NCI-H82 (cell line): ENCODE measurements at places on chromosomes 3 and 15.

GRCh38 chr15:32014953-32015352, 15.4 kb upstream of the CHRNA7 start:
- no peak for DNase-seq

DNA sequence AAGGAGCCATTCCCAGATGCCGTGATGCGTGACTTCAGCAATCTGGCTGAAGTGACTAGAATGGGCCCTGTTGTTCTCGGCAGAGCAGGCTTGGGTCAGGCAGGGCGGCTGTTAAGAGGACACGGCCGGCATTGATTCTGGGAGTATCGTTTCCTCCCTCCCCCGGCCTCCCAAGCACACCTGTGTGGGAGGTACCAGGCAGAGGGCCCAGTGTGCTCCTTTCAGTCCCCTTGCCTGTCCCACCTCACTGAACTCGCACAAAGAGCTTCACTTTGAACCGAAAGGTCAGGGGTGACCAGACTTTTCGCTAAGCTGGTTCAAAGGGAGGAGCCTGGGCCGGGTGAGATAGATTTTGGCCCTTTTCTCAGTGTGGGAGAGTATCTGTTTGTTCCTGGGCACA, 92.7 kb downstream of the CEMIP start:
- DNase-seq, result no peak

DNA sequence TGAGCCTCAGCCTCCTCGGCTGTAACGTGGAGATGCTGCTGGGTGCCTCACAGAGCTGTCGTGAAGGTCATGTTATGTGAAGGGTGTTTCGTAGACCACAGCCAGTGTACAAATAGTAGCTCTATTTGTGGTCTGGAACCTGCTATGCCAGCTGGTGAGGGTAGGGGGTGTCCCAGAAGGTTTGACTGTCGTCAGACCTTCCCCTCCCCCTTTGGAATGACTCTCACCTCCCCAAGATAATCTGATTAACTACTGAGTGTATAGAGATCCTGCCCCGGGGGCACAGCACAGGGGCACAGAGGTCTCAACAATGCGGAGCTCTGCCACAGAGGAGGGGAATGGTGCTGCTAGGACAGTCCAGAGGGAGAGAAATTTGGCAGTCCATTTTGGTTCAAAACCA, 20.5 kb downstream of the FGD5 start:
- peak; percentile 89 for DNase-seq

DNA sequence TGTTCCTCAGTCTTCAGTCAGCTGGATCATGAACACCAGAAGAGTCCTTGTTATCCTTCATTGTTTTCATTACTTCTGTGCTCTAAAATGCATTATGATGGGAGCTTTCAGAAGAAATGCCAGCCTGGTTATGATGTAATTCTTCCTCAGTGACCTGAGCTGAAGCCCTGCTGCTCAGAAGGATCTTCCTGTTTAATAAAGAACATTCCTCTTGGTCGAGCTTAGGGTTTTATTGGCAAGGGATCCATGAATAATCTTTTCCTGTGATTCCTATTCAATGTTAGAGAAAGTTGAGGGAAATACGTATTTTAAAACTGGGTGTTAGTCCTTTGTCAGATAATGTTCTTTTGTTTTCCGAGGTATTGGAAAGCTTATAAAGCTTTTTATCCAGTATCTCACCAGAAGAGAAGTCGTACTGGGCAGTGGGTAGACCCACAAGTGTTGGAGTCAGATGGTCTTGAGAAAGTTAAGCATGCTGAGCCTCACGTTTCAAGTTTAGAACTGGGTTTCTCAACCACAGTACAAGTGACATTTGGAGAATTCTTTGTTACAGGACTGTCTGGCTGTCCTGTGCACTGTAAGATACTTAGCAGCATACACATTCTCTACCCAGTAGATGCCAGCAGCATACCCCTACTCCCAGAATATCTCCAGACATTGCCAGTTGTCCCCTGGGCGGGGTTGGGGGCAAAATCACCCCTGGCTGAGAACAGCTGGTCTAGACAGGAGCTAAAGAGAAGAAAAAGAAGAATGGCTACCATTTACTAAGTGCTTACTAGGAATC, 212.3 kb upstream of the BHLHE40 start:
- DNase-seq, result no peak

DNA sequence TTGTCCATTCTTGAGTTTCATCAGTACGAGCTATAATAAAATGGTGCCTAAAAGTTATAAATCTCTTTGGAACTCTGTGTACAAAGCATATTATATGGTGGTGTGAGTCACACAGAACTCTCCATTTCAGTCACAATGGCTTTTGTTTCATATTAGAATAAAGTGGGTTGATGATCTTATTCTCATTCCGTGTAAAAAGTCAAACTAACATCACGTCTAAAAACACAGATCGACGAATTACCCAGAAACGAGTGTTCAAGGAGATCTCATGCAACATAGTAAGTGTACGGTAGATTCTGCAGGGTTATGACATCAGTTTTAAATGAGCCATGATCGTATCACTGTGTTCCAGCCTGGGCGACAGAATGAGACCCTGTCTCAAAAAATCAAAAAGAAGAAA, 122.4 kb downstream of the FOXP1 start:
- DNase-seq, result no peak

DNA sequence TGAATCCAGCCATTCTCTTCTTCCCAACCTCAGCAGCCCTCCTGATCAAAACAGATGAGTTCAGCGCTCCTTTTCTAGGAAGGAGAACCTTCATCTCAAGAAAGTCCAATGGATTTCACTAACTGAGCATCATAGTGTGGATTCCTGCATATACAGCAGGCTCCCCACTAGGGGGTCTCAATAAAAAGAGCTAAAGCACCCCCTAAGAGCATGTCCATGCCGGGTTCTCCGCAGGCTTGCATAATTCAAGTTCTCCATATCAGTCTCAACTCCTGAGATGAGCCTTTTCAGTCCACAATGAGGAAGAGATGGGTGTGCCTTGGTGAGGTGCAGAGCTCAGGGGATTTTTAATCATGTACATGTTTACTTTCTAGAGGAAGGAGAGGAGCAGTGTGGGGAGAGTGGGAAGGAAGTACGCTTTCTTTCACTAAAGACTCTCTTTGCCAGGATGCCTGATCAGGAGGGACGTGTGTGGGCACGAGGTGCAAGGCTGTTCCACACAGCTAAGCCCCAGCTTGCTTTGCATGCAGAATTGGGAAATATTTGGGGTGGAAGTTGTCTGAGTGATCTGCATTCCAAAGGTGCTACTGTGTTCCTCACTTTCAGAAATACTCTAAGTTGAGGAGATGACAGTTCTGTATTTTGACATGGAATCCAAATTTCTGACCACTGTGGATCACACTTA, 563.5 kb downstream of the OCA2 start:
- DNase-seq, result peak; percentile 14

GRCh38 chr3:127275287-127275781, 12.5 kb downstream of the PRR20G start:
- DNase-seq, result no peak

- DNase-seq, result peak; percentile 15
These were observed 368.2 kb downstream of the GABRG3 start for GRCh38 chr15:27339138-27339537.

DNA sequence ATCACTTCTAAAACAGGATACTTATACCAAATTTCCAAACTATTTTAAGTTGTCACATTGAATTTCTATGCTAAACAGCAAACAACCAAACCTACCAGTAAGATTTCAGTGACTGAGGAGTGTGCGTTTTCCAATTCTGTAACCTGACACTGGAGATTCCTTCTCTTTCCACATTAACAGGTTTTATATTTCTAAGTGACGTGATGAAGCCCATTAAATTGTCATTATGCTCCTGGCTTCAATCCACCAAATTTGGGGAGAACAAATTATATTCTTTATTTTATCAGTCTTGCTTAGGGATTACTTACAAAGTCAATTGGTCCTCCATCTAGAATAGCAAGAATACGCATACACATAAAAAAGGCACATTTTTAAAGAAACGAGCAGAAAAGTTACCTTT, 764.8 kb upstream of the NR2F2 start:
- no peak for DNase-seq

- DNase-seq, result peak; percentile 61
These were observed 22.6 kb upstream of the PEX5L start for GRCh38 chr3:180059356-180059755.

DNA sequence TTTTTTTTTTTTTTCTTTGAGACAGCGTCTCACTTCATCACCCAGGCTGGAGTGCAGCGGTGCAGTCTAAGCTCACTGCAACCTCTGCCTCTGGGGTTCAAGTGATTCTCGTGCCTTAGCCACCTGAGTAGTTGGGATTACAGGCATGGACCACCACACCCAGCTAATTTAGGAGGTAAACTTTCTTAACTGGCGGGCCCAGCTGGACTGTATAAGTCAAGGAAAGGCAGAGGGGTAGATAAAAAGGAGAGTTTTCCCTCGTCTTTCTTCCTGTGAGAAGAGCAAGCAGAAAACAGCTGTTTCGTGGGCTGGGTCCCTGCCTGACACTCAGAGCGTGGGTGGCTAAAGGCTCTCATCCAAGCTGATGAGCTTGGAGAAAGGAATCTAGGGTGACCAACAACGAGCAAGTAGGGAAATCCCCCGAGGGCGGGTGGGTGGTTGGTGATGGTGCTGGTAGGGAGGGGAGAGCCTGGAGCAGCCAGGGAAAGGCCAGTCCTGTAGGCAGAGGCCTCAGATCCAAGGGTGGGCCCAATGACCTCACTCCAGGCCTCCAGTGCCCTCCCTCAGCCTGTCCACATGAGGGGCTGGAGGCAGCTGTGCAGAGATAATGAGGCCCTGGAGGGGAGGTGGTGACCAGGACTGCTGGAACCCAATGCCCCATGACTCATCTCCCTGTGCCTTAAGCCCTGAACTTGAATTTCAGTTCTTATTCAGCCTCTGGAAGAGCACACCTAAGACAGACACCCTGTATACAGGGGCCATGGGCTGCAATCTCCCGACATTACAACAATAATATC, 43.1 kb upstream of the LIMD1 start:
- no peak for DNase-seq

DNA sequence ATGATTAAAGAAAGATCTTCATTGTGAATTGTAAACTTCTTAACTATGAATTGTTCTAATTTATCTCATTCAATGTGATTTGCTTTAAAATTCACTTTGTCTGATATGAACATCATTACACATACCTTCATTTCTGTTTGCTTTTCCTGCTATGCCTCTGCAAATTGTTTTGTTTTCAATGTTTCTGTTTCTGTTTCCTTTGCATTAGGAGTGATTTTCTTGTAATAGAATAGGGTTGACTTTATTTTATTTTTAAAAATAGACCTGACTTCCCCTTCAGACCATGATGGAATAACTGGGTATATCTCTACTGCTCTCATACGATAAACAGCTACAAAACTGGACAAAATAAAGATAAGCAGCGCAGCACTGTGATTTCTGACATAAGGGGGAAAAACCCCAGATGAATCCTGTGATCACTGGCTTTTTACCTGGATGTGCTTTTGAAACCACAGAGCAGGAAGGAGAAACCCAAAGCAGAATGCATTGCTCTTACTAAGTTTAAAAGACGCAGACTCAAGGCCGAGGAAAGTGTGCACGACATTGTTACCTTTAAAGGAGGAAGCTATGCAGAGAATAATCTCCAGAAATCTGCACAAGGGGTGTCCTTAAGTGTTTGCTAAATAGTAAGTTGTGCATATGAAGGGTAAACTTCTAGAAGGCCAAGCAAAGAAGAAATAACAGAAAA, 420.2 kb downstream of the TBC1D5 start:
- no peak for DNase-seq

- peak; percentile 23 for DNase-seq
These were observed 1.8 kb downstream of the HCN4 start for GRCh38 chr15:73366766-73367623.

DNA sequence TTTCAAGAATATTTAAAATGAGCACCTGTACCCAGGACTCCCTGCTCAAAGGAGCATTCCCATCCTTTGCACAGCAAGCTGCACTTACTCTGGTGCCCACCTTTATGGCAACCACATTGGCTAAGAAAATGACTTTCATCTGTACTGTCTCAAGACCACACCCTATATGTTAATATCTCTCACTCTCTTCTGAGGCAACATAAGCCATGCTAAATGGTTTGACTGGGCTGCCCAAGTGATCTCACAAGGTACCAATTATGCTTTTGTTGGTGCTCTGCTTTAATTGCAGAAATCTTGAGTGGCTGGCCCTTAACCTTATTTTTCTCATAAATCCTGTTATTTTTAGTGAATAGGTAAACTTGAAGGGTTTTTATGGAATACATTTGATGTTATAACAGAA, 17.7 kb downstream of the RYK start:
- peak; percentile 28 for DNase-seq

GRCh38 chr15:37121492-37121891, 21.1 kb upstream of the MEIS2 start:
- DNase-seq, result no peak

DNA sequence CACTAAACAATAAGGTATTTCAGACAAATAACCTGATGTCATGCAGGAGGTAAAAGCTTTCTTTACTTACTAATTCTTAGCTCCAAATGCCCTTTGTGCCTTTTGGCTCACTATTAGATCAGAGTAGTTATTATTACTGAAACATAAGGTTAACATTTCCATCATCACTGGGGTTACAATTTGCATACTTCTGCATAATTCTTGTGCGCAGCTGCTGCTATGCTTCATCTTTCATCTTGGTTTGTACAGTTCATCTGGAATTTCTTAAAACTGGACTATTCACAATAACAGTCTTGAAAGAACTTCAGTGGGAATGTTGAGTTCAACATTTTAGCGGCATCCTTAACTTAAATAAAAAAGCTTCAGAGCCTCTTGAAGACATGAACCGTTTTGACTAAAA, 383.2 kb upstream of the ADAMTS9 start:
- DNase-seq, result no peak

DNA sequence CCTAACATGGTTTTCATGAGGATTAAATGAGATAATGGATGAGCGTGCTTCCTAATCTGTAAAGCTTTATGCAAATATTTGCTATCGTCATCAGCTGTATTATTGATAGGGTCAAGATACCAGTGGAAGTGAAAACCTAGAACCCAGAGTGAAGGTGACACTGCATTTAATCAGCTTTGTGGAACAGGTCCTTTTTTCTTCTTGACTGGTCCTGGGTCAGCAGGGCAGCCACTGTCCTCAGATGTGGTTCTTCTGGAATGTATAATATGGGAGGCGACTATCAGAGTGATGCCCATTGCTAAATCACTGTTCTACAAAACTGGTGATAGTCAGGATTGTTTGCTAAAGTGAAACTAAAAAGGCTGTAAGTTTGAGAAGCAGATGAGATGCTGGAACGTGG, 41.4 kb downstream of the SORD start:
- DNase-seq, result no peak
